Activated CD8-positive, alpha-beta T cell treated with anti-CD3 and anti-CD28 coated beads for 36 hours (primary cell): ENCODE measurements at places on chromosomes 1 and 21.

DNA sequence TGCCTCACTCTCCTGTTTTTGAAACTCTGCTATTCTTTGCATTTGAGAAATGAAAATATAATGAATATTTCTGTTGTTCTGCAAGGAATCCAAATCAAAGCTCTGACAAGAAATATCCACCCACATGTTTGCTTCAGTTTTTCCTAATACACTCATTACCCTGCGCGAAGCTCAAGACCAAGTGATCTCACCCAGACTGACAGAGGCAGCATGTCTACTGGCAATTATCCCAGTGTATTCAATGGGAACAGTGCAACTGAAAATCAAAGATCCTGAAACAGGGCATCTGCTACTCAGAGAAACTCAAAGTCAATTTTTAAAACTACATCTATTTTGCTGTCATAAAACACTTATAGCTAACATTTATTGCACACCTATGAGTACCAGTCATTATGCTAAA lies 321.0 kb upstream of the LRRC7 start:
- no peak for DNase-seq

DNA sequence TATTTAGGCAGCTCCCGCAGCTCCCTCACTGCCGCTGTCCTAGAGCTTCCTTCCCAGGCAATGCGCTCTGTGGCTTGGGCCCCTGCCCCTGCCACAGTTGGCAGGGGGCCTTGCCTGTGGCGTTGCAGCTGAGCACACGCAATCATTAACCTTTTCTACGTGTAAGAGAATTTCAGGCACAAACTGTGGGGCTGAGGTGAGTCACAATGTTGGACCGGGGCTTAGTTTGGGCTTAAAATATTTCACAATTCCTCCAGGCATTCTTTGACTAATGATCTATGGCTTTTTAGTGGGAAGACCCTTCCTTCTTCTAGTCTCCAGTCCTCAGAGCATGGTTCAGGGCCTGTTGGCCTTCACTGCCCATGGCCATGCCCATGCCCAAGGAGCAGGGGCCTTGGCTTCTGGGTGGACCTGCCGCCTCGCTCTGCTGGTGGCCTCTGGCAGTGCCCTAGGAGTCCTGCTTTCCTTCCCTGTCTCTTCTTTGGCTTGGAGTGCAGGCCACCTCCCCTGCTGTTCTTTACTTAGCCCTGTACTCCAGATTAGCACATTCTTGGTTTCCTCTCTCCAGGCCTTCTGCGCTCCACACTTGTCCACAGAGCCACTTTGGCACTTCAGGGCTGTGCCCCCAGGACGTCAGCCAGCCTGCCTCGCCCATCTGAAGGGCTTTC lies 39.2 kb downstream of the MAPKAPK2 start:
- DNase-seq: no peak

- no peak for DNase-seq
Observed at GRCh38 chr1:44907893-44908292, 64.8 kb upstream of the PTCH2 start.

GRCh38 chr1:204499511-204500468 lies 5.2 kb upstream of the PIK3C2B start:
- DNase-seq: no peak

DNA sequence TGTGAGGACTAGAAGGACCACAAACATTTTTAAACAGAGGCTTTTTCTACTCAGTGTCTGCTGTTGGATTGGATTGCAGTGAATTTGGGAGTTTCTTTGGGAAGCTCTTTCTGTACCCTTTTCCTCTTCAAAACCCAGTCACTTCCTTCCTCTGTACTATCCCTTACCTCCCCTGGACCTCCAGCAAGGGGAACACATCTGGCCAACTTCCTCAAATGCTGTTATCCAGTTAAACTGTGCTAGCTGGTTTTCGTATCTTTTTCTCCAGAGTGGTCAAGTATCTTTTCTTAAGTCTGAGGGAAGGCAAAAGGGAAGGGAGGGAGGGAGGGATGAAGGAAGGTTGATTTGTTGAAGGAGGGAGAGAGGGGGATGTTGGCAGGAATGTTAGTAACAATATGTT lies 99.2 kb upstream of the TNR start:
- no peak for DNase-seq

DNA sequence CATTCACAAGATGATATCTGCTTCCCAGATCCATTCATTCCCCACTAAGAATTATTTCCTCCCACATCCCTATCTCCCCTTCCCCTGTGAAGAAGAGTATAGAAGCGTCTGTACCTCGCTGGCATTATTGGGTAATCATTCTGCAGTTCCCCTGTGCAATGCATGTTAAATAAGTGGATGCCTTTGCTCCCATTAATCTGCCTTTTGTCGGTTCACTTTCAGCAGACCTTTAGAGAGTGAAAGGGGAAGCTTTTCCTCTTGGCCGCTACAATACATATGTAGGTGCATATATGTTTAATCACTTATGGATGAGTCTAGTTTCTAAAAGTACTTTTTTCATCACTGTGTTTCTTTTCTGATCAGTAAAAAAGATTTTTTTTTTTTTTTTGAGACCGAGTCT lies 7.0 kb downstream of the CLCN6 start:
- no peak for DNase-seq

GRCh38 chr1:210755991-210756659 lies 377.8 kb downstream of the KCNH1 start:
- no peak for DNase-seq

DNA sequence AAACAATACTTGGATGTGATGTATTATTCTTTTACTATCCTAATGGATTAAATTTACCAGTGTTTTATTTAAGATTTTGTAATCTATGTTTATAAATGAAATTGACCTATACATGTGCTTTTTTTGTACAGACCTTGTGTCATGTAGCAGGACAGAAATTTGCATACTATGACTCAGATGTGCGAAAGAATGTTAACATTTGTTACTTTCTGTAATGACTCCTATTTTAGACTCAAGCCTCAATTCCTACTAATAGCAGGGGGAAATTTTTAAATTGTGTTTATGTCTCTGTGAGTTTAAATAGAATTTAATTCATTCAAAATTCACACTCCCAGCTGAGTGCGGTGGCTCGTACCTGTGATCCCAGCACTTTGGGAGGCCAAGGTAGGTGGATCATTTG lies 21.8 kb upstream of the RIMKLA start:
- DNase-seq: no peak

- DNase-seq: no peak
Observed at GRCh38 chr1:241396747-241397681, 40.0 kb upstream of the RGS7 start.

DNA sequence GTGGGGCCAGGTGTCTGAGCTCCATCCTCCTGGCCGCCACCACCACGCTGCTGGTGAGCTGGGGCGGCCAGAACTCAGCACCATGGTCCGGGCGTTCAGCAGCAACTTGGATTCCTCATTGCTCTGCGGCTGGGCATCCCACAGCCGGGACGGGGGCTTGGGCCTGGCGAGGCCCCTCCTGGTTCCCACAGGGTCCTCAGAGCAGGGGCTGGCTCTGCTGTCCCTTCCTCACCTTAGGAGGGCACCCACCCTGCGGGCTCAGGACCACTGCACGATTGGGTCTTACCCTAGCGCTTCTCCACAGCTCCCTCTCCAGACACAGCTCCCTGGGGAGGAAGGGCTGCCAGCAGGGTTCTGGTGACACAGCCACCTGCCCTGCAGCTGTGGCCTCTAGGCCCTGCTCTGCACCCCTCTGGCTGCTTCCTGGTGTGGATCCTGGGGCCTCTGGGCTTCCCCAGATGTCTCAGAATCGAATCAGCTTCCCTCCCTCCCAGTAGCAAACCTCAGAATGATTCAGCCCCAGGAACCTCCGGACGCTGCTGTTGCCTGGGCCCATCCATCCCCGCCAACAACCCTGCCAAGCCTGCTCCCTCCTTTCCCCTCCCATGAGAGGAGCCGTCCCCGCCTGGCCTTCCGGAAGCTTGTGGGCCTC lies 25.0 kb downstream of the CRYAA start:
- peak; percentile 30 for DNase-seq

DNA sequence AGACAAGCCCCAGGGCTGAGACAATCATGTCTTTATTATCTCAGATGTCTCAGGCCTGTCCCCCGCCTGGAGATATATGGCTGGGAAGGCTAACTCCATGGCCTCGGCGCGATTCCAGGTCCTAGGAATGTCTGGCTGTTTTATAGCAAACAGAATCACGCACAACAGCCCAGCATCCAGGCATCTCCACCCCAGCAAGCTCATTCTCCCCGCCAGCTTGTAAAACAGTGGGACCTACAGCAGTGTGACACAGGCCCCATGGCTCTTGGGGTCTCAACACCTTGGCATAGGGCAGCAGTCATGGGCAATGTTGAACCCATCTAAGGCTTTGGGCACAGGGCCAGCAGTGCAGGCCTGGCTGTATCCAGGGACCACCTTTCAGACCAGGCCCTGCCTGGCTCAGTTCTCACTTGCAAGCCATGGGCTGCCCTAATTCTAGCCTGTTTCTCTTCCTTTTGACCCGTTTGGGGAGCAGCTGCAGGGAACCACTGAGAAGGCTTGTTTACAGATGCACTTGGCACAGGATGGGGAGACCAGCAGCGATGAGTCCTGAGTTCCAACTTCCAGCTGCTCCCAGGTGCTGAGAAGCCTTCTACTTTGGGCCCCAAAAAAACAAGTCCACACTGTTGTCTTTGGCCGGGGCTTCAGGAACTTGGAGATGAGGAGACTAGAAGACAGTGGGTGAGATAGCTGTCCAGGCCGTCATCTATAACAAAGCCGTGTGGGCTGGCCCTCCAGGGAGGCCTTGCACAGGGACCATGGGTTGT lies 34.4 kb downstream of the WNT4 start:
- no peak for DNase-seq

- DNase-seq: no peak
Observed at GRCh38 chr1:9760824-9761223, 62.9 kb downstream of the CLSTN1 start.

- peak; percentile 6 for DNase-seq
Observed at GRCh38 chr1:231584117-231584516, 42.5 kb upstream of the DISC1 start.

DNA sequence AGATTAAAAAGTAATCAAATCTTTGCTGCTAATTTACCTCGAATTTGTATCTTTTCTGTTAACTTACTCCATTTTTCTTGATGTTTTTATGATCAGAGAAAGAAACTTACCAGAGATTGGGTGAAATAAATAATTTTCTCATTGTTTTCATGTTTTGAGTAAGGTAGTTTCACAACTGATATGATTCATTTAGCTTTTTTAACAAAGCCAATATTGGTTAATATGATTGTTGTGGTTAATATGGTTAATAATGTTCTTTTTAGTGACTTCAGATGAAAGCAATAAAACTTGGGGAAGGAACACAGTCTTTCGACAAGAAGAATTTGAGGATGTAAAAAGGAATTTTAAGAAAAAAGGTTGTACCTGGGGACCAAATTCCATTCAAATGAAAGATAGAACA lies 48.1 kb downstream of the MAP3K21 start:
- DNase-seq: no peak

DNA sequence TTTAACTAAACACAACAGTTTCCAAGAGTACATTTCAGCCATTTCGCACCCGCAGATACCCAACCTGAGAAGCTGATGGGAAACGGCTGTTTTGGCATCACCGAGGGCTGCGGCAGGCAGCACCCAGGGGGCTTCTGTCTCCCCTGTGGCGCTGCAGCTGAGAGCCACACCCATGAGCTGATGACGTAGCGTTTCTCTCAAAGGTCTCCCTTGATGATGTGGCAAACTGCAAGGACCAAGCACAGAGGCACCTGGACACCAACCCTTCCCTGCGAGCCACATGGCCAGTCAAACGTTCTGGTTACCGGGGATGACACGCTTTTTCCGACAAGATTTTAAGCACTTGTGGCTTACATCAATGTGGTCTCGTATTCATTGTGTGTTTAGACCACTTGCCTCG lies 150.8 kb upstream of the ERG start:
- DNase-seq: no peak

DNA sequence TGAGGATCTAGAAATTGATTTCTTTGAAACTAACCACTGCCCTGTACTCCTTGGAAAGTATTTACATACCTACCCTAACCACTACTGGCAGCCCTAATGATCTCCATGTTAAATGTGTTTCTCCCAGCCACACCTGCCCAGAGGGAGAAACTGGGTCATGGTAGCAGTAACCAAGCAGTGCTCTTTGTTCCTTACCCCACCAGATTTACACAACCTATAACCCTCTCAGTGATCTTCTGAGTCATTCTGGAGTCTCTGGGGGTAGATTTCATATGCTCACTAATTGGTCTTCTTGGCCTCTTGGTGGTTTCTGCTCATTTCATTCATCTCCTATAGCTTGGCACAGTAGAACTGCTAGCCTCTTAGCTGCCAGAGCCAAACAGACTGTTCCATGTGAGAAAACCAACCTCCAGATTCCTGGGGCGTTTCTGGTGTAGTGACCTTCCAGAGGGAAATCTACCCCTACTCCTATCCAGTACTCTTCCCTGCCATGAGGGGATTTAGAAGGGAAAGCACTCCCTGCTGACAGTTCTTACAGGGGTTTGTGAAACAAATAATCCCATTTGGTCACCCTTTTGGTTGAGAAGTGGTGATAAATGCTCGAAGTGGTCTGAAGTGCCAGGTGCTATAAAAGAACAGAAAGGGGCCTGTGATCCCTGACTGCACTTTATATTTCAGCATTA lies 36.2 kb upstream of the LRIG2 start:
- DNase-seq: no peak

DNA sequence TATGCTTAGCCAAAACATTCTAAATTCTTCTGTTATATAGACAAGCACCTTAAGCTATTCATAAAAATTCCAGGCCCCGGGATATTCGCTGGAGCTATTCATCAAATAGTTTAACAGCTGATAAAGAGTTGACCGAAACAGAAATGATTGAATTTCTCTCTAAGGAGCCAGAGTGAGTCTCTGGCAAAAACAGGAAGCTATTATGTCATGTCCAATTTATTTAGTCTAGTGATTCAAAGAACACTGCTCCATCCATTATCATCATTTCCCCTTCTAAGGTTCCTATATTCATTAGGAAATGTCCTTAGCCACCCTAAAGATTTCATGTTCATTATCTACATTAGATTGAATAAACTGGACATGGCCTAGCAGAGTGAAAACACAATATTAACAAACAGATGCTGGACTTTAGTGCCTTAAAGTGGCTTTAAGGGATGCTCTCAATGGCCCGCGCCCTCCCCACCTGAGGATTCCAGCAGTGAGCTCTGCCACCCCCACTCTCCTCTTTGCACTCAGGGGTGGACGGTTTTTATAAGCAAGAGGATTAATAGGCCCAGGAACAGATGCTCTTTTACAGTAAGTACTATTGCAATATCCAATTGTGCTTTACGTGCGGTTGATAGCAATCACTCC lies 122.1 kb upstream of the RGS1 start:
- DNase-seq: no peak

DNA sequence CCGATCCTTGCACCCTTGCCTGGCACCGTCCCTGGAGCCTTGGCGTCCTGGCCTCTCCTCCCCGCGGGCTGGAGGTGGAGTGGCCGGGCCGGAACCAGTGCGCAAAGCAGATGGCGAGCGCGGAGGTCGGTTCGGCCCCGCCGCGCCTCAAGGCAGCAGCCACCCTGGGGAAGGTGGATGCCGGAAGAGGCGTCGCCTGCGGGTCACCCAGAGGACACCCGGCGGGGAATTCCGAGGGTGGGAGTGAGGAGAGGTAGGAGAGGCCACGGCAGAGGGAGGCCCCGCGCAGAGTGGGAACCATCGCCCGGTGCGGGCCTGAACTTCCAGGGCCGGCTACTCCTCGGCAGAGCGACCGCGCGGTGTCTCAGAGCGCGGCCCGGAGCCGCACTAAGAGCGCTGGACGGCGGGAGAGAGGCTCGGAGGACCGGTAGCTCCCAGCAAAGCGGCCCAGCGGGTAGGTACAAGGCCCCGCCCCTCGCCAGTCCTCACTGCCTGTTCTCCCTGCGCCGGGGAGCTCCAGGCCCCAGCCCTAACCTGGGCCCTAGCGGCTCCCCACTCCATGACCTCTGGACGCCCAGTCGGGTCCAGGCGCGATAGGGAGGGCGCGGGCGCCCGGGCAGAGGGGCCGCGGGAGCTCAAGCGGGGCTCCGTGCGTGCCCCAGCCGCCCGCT lies at the start of gene RNF207:
TSS of gene RNF207 (plus strand) at position 271 of the 671 bp plus-strand sequence. CDS start 417 bp downstream, outside the sequence.
- DNase-seq: peak; percentile 71
